Psoas muscle (tissue), 8 donors: ENCODE measurements at places on chromosomes 4 and X.

- no peak for DNase-seq
Observed at GRCh38 chrX:2697741-2698299, 6.7 kb downstream of the CD99 start.

- DNase-seq, result no peak
Observed at GRCh38 chr4:14659286-14659685, 343.0 kb upstream of the CPEB2 start.

- no peak for DNase-seq
Observed at GRCh38 chrX:147476008-147476407, 435.7 kb upstream of the FMR1 start.

GRCh38 chr4:151679231-151679630 lies 81.6 kb downstream of the GATB start:
- no peak for DNase-seq

DNA sequence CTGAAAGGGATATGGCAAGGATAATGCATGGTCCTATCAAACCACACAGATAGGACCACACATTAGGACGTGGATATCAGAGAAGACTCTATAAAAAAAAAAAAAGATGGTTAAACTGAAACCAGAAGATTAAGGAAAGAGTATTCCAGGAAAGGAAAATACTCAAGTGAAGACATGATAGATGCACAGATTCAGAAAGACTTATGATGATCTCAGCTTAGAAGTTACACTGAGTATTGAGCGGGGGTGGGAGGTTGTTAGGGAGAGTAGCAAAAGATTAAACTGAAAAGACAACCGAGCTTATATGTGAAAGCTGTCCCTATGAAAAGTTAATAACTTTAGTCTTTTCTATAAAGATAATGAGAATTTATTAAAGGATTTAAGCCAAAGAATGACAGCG lies 211.0 kb upstream of the EMCN start:
- no peak for DNase-seq
